Endodermal cell (in vitro differentiated cells): ENCODE measurements at places on chromosomes 12 and 14. TPM values are rescaled to one million over a fixed set of nuclear protein-coding genes. Genes with fewer than 3 reads are reported as not detected.
A peak's percentile ranks its signal among the peaks of the same experiment; 100 is the strongest.

DNA sequence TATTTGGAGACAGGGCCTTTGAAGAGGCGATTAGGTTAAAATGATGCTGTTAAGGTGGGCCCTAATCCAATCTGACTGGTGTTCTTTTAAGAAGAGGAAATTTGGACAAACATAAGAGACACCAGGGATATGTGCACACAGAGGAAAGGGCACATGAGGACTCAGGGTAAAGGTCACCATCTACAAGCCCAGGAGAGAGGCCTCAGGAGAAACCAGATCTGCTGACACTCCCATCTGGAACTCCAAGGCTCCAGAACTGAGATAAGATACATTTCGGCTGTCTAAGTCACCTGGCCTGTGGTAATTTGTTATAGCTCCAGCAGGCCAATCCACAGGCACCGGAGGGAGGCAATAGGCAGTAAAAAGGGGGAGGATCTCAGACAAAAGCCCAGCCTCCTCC lies 48.6 kb downstream of the KICS2 start:
- H3K27ac ChIP-seq, result no peak overlapping the region
- H3K36me3 ChIP-seq, result no peaks in the 10 kb centered on the region
- no peak overlapping the region for H3K4me3 ChIP-seq
- H3K4me1 ChIP-seq, result no peaks in the 10 kb centered on the region
- no peak for DNase-seq

GRCh38 chr14:49966304-49966809 lies 73.5 kb downstream of the ARF6 start:
- H3K27me3 ChIP-seq, result no peaks in the 10 kb centered on the region
- no peaks in the 10 kb centered on the region for H3K36me3 ChIP-seq
- no peak overlapping the region for H3K4me3 ChIP-seq
- H3K27ac ChIP-seq, result no peak overlapping the region

GRCh38 chr12:2297004-2297403 lies 244.2 kb downstream of the CACNA1C start:
- H3K4me1 ChIP-seq, result no peaks in the 10 kb centered on the region
- no peaks in the 10 kb centered on the region for H3K27me3 ChIP-seq

DNA sequence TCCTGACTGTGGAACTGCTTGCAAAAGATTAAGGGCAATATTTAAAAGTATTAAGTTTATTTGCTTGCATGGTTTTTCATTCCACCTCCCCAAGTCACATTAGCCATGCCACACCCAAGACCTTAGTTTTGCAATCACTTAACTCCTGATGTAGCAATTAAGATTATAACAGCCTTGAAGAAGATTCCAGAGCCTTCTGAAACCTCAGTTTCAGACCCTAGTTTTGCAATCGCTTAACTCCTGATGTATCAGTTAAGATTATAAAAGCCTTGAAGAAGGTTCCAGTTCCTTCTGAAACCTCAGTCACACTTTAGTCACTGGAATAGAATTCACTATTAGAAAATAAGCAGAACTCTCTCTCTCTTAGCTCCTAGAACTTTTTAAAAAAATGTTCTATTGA lies 42.7 kb upstream of the DCN start:
- no peaks in the 10 kb centered on the region for H3K36me3 ChIP-seq
- no peaks in the 10 kb centered on the region for H3K27me3 ChIP-seq
- no peak overlapping the region for H3K4me3 ChIP-seq
- no peak overlapping the region for H3K27ac ChIP-seq
- H3K4me1 ChIP-seq, result no peaks in the 10 kb centered on the region
- DNase-seq, result no peak

GRCh38 chr14:100775351-100775830 lies 48.7 kb downstream of the DLK1 start:
- DNase-seq, result peak; percentile 26
- H3K36me3 ChIP-seq, result no peaks in the 10 kb centered on the region
- H3K4me1 ChIP-seq, result no peaks in the 10 kb centered on the region
- H3K4me3 ChIP-seq, result no peak overlapping the region
- no peak overlapping the region for H3K27ac ChIP-seq
- H3K27me3 ChIP-seq, result no peaks in the 10 kb centered on the region

DNA sequence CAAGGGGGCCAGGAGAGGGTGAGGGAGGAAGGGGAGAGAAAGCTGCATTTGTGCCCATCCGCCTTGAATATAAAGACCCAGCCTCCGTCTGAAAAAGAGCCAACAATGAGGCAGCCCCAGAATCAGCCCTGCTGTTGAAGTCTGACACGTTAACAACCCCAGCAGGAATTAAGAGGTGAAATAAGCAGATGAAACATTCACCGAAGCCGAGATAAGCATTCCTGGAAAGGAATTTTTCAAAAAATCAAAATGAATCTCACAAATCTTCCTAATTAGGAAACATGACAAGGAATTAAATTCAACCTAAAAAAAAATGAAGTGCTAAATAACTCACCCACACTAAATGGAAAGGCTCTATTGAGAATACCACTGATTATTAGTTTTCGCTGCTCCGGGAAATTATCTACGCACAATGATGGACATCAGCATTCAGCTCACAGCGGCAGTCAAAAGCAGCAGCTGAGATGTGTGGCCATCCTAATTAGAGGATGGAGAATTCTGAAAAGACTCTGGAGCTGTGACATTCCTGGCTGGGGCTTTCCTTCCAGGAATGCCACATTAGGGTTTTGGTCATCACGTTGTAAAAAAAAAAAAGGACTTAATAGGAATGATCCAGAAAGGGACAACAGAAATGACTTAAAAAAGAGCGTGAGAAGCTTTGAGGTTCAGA lies 8.2 kb upstream of the PARP11 start:
- H3K4me1 ChIP-seq, result peaks cover 5% of the 10 kb centered on the region
- DNase-seq, result peak; percentile 87
- no peaks in the 10 kb centered on the region for H3K36me3 ChIP-seq
- no peaks in the 10 kb centered on the region for H3K27me3 ChIP-seq

- H3K27ac ChIP-seq, result no peak overlapping the region
- H3K4me3 ChIP-seq, result no peak overlapping the region
- no peaks in the 10 kb centered on the region for H3K4me1 ChIP-seq
- H3K27me3 ChIP-seq, result no peaks in the 10 kb centered on the region
- H3K36me3 ChIP-seq, result no peaks in the 10 kb centered on the region
These were observed 56.0 kb downstream of the CLMN start for GRCh38 chr14:95263527-95264231.

DNA sequence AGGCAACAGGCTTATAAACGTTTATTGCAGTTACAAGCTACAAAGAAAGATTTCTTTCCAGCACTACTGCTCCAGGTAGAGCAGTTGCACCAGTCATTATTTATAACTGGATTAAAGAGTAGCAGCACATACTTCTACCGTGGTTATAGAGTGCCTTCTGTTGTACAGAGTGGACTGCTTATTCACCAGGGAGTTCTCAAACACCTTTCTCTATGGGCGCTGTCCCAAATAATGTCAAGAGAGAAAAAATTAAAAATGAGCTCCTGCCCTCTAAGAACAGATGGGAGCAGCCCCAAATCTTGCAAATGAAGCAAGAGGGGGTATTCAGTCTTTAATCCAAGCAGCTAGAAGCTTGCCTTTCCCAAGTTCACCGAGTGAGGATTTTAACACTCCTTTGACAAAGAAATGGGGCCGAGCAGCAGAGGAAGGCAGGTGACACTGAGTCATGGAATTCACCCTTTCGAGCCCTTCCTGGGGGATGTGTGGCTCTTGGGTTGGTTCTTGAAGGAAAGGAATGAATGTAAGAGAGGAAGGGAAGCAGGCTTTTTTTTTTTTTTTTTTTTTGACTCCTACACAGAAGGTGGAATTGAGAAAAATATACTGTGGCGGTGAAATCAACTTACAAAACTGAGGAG lies 181.2 kb downstream of the PRKCH start:
- no peak overlapping the region for H3K27ac ChIP-seq
- H3K27me3 ChIP-seq, result no peaks in the 10 kb centered on the region
- no peaks in the 10 kb centered on the region for H3K36me3 ChIP-seq
- peak; percentile 83 for DNase-seq

- H3K4me3 ChIP-seq, result no peak overlapping the region
- no peak overlapping the region for H3K27ac ChIP-seq
- H3K36me3 ChIP-seq, result no peaks in the 10 kb centered on the region
- DNase-seq, result peak; percentile 61
- peaks cover 6% of the 10 kb centered on the region for H3K27me3 ChIP-seq
- no peaks in the 10 kb centered on the region for H3K4me1 ChIP-seq
These were observed 55.5 kb downstream of the TTC7B start for GRCh38 chr14:90760591-90761316.

- no peak for DNase-seq
- no peaks in the 10 kb centered on the region for H3K36me3 ChIP-seq
- no peak overlapping the region for H3K27ac ChIP-seq
- no peaks in the 10 kb centered on the region for H3K27me3 ChIP-seq
- H3K4me3 ChIP-seq, result no peak overlapping the region
- no peaks in the 10 kb centered on the region for H3K4me1 ChIP-seq
These were observed 93.9 kb upstream of the DIO3 start for GRCh38 chr14:101467181-101467926.

GRCh38 chr12:131362291-131363211 lies 348.3 kb upstream of the SFSWAP start:
- DNase-seq, result no peak
- no peak overlapping the region for H3K27ac ChIP-seq
- no peak overlapping the region for H3K4me3 ChIP-seq

GRCh38 chr12:13005649-13006048 lies 5.6 kb upstream of the HEBP1 start:
- no peaks in the 10 kb centered on the region for H3K36me3 ChIP-seq
- H3K4me3 ChIP-seq, result no peak overlapping the region
- H3K4me1 ChIP-seq, result no peaks in the 10 kb centered on the region

- no peaks in the 10 kb centered on the region for H3K4me1 ChIP-seq
- no peak overlapping the region for H3K27ac ChIP-seq
- H3K27me3 ChIP-seq, result no peaks in the 10 kb centered on the region
- H3K36me3 ChIP-seq, result no peaks in the 10 kb centered on the region
- DNase-seq, result no peak
- H3K4me3 ChIP-seq, result no peak overlapping the region
These were observed 82.9 kb downstream of the ARF6 start for GRCh38 chr14:49975799-49976198.

GRCh38 chr14:68712703-68713370 lies 80.0 kb downstream of the ZFP36L1 start:
- no peaks in the 10 kb centered on the region for H3K4me1 ChIP-seq
- no peak for DNase-seq
- no peak overlapping the region for H3K27ac ChIP-seq
- H3K36me3 ChIP-seq, result no peaks in the 10 kb centered on the region

- H3K27me3 ChIP-seq, result no peaks in the 10 kb centered on the region
- H3K36me3 ChIP-seq, result no peaks in the 10 kb centered on the region
- DNase-seq, result no peak
- peak overlapping the region; percentile 89 for H3K27ac ChIP-seq
- no peak overlapping the region for H3K4me3 ChIP-seq
These were observed 1268.2 kb upstream of the TMEM132C start for GRCh38 chr12:126998747-126999285.

DNA sequence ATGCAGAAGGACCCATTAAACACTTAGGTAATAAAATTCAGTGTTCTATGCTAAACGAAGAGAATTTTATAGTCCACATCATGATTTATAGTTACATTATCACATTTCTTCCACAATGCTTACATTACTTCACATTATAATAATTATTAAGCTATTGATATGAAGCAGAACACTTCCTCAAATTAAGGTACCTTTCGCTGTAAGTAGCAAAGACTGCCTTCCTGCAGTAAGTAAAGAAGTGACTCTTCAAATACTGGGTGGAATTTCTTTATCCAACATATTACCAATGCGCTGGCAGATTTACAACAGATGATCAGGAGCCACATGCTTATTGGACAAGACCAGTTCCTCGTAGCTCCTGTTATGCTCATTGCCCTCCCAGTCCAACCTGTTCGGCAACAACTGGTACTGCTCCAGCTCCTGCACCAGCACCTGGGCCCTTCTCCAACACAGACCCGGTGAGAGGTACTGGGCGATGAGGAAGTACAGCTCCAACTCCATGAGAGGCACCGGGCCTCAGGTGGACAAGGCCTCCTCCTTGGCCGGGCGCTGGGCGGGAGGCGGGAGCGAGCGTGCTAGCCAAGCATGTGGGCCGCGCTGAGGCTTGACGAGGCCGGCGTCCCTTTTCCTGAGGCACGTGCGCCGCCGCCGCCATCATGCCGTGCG lies 210.7 kb upstream of the ATP2B1 start:
- no peak overlapping the region for H3K4me3 ChIP-seq
- H3K36me3 ChIP-seq, result no peaks in the 10 kb centered on the region
- no peaks in the 10 kb centered on the region for H3K27me3 ChIP-seq

- no peaks in the 10 kb centered on the region for H3K36me3 ChIP-seq
- H3K4me1 ChIP-seq, result peaks cover 3% of the 10 kb centered on the region
- H3K4me3 ChIP-seq, result no peak overlapping the region
- DNase-seq, result no peak
These were observed 20.9 kb upstream of the NUDT14 start for GRCh38 chr14:105201925-105202513.

GRCh38 chr12:71045781-71046180 lies 112.0 kb downstream of the TSPAN8 start:
- no peaks in the 10 kb centered on the region for H3K27me3 ChIP-seq
- H3K36me3 ChIP-seq, result no peaks in the 10 kb centered on the region
- H3K4me1 ChIP-seq, result peaks cover 3% of the 10 kb centered on the region
- H3K4me3 ChIP-seq, result no peak overlapping the region

- no peak overlapping the region for H3K4me3 ChIP-seq
- H3K27me3 ChIP-seq, result no peaks in the 10 kb centered on the region
- DNase-seq, result no peak
- H3K36me3 ChIP-seq, result no peaks in the 10 kb centered on the region
These were observed 435.7 kb downstream of the CCER1 start for GRCh38 chr12:90519285-90519684.

GRCh38 chr14:96614481-96614881 lies 112.3 kb downstream of the PAPOLA start:
- H3K27me3 ChIP-seq, result no peaks in the 10 kb centered on the region
- H3K4me3 ChIP-seq, result no peak overlapping the region

DNA sequence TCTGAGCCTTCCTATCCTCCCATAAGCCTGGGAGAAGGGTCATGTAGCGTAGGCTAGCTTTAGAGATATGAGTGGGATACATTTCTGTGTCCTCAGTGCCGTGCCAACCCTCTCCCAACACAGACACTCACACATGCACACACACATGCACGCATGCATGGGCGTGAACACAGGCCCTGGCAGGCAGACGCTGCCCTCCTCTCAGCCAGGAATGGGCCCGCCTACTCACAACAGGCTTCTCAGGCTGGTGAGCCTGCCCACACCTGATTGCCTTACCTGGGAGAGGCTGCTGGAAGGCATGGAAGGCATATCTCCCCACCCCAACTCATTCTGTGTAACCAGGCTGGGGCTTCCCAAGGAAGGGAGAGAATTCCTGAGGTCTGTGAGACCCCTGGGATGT lies 12.8 kb upstream of the ACVR1B start:
- H3K27ac ChIP-seq, result no peak overlapping the region
- H3K27me3 ChIP-seq, result peaks cover 5% of the 10 kb centered on the region
- H3K36me3 ChIP-seq, result no peaks in the 10 kb centered on the region
- H3K4me1 ChIP-seq, result no peaks in the 10 kb centered on the region
- H3K4me3 ChIP-seq, result no peak overlapping the region
- peak; percentile 50 for DNase-seq

- no peaks in the 10 kb centered on the region for H3K27me3 ChIP-seq
- no peak overlapping the region for H3K27ac ChIP-seq
- no peak for DNase-seq
- no peaks in the 10 kb centered on the region for H3K4me1 ChIP-seq
- no peak overlapping the region for H3K4me3 ChIP-seq
These were observed 566.5 kb downstream of the LRFN5 start for GRCh38 chr14:42173206-42173605.

Gene OTOGL
- 2.4 and 2.7 TPM in 2 replicates for total RNA-seq

Gene KLHL33
- 0.13 TPM in 1 of 3 replicates, not detected in the others for total RNA-seq

Gene TAS2R46
- 0.84 to 1.3 TPM (median 1.2 TPM) in 3 replicates for total RNA-seq

Gene BICDL1
- 4.2 to 18.6 TPM (median 14.5 TPM) in 3 replicates for total RNA-seq

Gene TROAP
- 43.1 to 91.2 TPM (median 87.4 TPM) in 3 replicates for total RNA-seq

Gene GPR65
- total RNA-seq, result not detected in 3 replicates

Gene TEX52
- total RNA-seq, result 0.29 TPM in 1 of 3 replicates, not detected in the others

Gene HOXC12
- not detected in 2 replicates for total RNA-seq

Gene SYCP3
- total RNA-seq, result 0.09 TPM in 1 of 2 replicates, not detected in the other

Gene FITM1
- 0.82 to 1.1 TPM in 2 of 3 replicates, not detected in the other for total RNA-seq

Gene NPFF
- total RNA-seq, result not detected in 3 replicates

Gene ADAM21
- 0.18 TPM in 1 of 3 replicates, not detected in the others for total RNA-seq

Gene CAPZA3
- total RNA-seq, result not detected in 3 replicates

Gene STXBP6
- total RNA-seq, result 0.64 to 1.5 TPM (median 0.65 TPM) in 3 replicates
